Gastroesophageal sphincter (tissue), 4 donors: ENCODE measurements at places on chromosomes 4 and X. TPM values are rescaled to one million over a fixed set of nuclear protein-coding genes. Genes with fewer than 3 reads are reported as not detected.
A peak's percentile ranks its signal among the peaks of the same experiment; 100 is the strongest.

- ATAC-seq = no peak
These were observed 1.1 kb downstream of the POLA1 start for GRCh38 chrX:24694825-24695224.

GRCh38 chrX:41580423-41581064, 108.2 kb upstream of the GPR34 start:
- no peak for ATAC-seq

DNA sequence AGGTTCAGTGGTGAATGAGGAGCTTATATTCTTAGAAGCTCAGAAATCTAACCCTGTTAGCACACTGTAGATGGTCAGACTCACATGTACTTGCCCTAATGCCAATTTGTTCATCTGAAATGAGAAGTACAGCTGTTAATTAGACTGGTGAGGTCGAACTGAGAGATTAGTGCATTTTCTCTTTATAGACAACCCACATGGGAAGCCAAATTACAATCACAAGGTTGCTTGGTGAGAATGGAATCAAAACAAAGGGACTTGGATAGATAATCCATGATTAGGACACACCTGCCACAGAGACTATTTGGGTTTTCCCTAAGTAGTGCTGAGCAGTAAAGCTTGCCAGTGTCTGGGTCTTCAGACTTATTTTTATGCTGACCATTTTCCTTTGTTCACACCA, 88.3 kb downstream of the POLA1 start:
- no peak for ATAC-seq

DNA sequence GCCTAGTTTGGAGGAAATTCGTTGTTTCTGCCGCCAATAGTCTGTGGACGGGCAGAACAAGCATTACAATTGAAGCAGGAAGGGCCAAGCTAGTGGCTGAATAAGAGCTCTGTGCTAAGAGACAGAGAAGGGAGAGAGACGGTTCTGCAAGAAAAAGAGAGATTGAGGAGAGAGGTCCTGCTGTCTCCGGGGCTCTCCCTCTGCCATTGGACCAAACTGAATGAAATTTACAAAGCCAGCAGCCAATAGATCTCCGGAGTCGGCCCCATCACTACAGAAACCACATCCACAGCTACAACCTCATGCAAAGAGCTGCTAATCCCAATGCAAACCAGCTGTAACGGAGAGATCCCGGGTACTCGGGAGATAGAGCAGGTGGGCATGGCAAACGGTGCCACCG, at the start of gene NLGN4X:
NLGN4X (minus strand) TSS at position 148 of the 400 bp plus-strand sequence. CDS start 77,401 bp downstream, outside the sequence.
- ATAC-seq = no peak

The UGT8 gene
- 0.27 TPM for total RNA-seq

The RNF128 gene
- total RNA-seq = not detected

GRCh38 chr4:6333301-6334202, 63.9 kb downstream of the WFS1 start:
- ATAC-seq = no peak

The C1QTNF7 gene
- 37.4 TPM for total RNA-seq

The SLC10A4 gene
- total RNA-seq = not detected

GRCh38 chrX:152537373-152537772, 86.3 kb upstream of the GABRA3 start:
- no peak for ATAC-seq

The ABCG2 gene
- 1.1 TPM for total RNA-seq

DNA sequence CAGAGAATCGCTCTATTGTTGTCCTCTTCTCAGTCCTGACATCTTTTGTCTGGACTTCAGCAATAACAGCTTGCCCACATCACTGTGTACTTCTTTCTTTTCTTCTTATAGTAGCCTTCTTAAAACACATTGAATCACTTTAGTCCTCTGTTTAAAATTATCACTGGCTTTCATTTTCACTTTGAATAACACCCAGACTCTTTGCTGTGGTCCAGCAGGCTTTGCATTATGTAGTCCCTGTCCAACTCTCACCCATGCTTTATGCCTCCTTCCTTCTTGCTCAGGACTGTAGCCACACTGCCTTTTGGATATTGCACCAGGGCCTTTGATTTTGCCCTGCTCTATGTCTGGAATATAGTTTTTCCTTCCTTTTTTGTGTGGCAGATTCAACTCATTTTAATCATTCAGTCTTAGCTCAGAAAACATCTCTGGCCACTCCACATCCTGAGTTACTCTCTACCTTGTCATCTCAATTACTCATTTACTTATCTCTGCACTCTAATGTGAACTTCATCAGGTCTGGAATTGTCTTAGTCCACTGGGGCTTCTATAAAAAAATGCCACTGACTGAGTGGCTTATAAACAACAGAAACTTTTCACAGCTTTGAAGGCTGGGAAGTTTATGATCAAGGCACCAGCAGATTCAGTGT, 168.2 kb downstream of the C4orf33 start:
- no peak for ATAC-seq

GRCh38 chrX:69066966-69067525, 98.2 kb downstream of the PJA1 start:
- no peak for ATAC-seq

The L1CAM gene
- 27.5 TPM for total RNA-seq

DNA sequence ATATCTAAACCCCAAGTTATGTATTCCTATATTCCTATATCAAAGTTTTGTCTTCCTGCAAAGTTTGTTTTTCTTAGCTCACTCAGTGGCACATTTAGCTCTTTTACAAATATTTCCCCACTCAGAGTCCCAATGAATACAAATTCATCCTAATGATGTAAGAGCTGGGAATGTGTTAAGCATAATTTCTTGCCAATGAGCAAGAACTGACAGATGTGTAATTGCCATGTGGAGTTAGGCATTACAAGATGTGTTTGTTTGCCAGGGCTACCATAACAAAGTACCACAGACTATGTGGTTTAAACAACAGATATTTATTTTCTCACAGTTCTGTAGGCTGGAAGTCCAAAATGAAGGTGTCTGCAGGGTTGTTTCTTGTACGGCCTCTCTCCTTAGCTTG, 302.1 kb downstream of the KCTD8 start:
- no peak for ATAC-seq

- ATAC-seq = no peak
These were observed 119.5 kb downstream of the ARSF start for GRCh38 chrX:3160756-3161155.

DNA sequence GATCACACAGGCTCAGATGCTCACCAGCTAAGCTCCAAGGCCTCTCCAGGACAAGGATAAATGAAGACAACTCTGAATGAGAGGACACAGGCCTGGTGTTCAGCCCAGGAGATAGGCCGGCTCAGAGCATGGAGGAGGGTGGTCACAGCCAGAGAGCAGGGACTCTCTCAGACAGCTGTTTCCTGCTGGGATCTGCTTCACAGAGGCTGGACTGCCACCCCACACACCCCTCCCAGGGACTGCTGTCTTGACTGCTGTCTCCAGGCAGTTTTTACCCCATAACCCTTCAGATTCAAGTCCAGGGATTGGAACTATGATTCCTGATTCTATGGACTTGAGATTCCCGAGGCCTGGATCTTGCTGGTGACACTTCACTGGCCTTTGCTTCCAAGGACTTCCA, 89.0 kb downstream of the SMIM20 start:
- no peak for ATAC-seq

The SORCS2 gene
- 2.8 TPM for total RNA-seq

The TMEM271 gene
- not detected for total RNA-seq

The MAGEA6 gene
- not detected for total RNA-seq

GRCh38 chr4:7904952-7905915, 34.4 kb downstream of the AFAP1 start:
- ATAC-seq = peak; percentile 49

DNA sequence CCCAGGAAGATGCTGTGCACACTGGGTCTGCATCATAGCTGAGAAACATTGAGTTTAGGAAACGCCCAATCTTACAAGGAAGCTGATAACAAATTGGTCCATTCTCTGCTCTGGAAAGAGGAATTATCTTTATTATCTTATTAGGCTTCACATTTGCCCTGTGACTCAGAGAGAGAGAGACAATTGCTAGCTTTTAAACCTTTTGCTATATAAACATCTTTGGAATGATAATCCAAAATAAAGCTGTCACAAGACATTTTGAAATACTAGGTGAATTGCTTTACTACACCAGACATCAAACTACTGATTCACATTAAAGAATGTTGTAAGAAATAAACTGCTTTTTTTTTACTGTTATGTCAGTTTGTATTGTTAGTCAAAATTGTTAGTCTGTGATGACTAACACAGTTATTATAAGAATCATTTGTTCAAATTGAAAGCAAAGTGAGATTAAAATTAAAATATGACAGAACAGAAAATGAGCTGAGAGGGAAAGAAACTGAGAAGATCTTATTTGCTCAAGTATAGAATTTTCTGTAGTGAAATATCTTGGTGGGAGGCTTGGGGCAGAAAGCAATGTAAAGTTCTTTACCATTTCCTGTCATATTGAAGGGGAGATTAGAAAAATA, 765.4 kb upstream of the PCDH10 start:
- no peak for ATAC-seq

The SPOCK3 gene
- total RNA-seq = 1.3 TPM

DNA sequence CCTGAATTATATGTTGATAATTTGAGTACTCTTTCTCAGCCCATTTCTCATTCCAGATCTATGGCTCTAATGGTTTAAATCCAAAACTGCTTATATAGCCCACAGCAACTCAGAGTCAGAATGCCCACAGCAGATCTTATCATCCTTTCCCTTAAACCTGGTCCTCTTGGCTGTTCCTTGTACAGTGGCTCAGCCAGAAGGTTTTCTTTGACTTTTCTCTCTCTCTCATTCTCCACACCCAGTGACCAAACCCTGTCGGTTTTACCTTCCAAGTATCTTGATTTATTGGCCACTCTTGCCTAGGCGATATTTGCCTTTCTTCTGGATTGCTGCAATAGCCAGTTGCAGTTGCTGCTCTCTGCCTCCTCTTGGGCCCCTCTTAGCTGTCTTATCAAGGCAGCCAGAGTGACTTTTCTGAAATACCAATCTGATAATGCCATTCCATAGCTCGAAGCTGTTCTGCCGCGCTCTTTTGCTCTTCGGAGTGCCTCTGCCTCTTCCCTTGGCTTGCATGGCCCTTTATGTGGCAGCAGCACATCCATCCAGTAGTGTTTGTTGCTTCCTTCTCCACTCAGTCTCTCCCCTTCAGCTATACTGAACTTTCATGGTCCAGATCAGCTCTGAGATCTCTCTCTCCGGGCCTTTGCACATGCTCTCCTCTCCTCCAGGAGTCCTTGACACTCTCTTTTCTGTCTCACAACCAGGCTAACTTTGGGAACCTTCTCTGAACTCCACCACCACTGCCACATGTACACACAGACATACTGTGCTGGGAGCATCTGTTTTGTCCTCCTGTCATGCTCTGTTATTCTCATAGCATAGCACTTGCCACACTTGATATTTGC, 11.8 kb downstream of the GAB1 start:
- ATAC-seq = no peak

- peak; percentile 66 for ATAC-seq
These were observed 162.4 kb upstream of the GPRIN3 start for GRCh38 chr4:89469930-89470375.
